ENCODE measurements at places on chromosomes 1 and 21.
A peak's percentile ranks its signal among the peaks of the same experiment; 100 is the strongest.

GRCh38 chr1:92219028-92219427, 1.3 kb downstream of the C1orf146 start:
- no peak for DNase-seq

DNA sequence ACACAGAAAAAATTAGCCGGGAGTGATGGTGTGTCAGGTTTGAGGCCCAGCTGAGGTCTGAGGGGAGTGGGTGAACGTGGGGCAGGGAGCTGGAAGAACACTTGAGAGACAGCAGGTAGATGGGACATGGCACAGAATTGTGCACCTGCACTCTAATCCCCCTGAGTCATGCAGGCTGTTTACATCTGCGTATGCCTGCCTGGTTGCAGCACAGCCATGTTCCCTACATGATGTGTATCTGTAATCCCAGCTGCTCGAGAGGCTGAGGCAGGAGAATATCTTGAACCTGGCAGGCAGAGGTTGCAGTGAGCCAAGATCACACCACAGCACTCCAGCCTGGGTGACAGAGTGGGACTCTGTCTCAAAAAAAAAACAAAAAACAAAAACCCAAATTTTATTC, 44.8 kb downstream of the ATP5PO start:
- DNase-seq, result no peak

GRCh38 chr1:30901798-30902581, 6.6 kb downstream of the SDC3 start:
- DNase-seq, result no peak

- DNase-seq, result no peak
Measured at GRCh38 chr1:20366056-20366462, 75.4 kb downstream of the VWA5B1 start.

- no peak for DNase-seq
Measured at GRCh38 chr1:37485902-37486679, 11.7 kb downstream of the ZC3H12A start.

DNA sequence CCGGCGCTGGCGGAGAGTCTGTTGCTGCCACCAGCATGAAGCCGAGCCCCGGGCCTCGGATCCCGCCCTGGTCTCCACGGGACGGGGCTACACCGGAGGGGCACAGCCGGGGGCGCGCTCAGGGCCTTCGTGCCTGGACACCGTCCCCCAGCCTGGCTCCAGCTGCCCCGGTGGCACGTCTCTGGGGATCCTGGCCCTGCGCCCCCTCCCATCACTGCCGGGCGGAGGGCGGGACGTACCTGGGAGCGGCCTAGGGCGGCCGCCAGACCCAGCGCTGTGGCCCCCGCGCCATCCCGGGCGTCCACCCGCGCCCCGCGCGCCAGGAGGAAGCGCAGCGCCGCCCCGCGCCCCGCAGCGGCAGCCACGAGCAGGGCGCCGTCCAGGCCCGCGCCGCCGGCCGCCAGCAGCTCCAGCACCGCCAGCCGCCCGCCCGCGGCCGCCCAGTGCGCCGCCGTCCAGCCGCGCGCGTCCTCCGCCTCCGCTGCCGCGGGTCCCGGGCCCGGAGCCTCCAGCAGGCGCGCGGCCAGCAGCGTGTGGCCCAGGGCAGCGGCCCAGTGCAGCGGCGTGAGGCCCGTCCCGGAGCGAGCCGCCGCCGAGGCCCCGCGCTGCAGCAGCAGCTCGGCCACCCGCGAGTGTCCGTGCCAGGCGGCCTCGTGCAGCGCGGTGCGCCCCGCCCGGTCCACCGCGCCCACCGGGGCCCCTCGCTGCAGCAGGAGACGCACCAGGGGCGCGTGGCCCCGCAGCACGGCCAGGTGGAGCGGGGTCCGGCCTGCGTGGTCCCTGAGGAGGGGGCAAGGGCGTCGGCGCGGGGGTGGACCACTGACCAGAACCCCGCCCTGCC, 1.0 kb downstream of the ANKRD65 start:
- DNase-seq, result no peak

DNA sequence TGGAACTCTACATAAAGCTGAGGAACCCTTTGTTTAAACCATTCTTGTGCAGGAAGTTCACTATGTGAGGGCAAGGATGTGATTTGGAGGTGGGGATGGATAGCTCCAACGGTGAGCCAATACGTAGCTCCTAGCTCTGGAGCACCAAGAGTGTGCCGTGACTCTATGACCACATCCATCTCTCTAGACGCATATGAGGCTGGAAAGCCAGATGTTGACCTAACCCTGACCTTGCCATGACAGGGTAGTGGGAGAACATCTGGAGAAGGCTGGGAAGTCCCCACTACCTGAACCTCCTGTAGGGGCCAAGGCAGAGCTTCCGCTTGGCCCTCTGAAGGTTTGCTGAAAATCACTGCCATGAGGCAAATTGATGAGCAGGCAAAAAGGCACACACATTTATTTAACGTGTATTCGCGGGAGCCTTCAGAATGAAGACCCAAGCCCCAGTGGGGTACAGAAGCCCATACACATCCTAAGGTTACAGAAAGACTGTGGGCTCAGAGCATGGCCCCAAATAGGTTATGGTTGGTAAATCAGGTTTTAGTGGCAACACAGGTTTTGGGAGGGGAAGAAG, 43.4 kb downstream of the EIF2D start:
- DNase-seq, result no peak

DNA sequence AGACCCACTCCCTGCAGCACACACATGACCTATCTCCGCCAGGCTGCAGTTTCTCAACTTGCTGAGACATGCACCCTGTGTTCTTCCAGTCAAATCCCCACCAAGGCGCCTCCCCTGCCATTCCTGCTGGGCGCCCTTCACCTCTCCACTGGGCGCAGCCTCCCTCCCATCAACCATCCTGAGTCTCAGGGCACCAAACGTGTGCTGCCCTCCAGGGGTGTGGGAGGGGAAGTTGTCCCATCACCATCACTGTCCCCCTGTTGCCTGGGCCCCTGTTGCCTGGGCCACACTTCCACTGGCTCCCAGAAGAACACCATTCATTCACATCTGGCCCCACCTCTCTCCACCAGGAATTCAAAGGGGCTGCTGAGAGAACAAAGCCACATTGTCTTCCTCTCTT, 44.9 kb upstream of the EFHD2 start:
- DNase-seq, result no peak

GRCh38 chr21:32909393-32909792, 116.3 kb upstream of the OLIG2 start:
- DNase-seq, result no peak

GRCh38 chr1:168466092-168466713, 77.6 kb downstream of the XCL2 start:
- peak; percentile 53 for DNase-seq

DNA sequence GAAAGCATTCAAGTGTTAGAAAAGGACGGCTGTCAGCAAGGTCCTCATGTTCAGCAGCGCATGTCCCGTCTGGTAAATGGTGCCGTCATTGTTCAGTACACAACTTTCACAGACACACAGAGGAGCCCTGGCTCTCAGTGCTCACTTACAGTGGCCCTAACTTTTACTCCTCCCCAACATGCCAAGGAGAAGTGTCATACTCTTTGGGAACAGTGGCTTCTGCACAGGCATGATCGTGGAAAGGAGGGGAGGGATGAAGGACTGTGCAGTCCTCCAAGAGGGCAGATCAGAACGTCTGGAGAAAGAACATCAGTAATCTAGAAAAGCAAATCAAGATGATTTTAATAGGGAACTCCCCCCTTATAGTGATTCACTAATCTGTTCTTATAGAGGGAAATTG, 3.8 kb upstream of the GRHL3 start:
- DNase-seq, result no peak

GRCh38 chr1:41025979-41026819, 4.7 kb upstream of the SLFNL1 start:
- no peak for DNase-seq

- no peak for DNase-seq
Measured at GRCh38 chr1:92711473-92712165, 73.3 kb downstream of the EVI5 start.

DNA sequence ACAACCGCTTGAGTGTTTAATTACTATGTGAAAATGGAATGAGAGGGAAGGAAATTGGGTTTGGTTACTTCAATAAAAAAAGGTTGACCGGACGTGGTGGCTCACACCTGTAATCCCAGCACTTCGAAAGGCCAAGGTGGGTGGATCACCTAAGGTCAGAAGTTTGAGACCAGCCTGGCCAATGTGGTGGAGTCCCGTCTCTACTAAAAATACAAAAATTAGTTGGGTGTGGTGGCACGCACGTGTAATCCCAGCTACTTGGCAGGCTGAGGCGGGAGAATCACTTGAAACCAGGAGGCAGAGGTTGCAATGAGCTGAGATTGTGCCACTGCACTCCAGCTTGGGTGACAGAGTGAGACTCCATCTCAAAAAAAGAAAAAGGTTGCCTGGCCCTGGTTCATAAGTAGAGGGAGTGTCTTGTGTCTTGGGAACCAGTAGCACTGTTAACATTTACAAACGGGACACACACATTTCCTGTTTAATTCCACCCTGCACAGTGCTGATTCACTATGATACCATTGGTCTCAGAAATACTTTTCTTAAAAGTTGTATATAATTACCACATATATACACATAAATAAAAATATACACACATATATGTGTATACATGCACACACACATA, 27.6 kb upstream of the CLDN14 start:
- no peak for DNase-seq

DNA sequence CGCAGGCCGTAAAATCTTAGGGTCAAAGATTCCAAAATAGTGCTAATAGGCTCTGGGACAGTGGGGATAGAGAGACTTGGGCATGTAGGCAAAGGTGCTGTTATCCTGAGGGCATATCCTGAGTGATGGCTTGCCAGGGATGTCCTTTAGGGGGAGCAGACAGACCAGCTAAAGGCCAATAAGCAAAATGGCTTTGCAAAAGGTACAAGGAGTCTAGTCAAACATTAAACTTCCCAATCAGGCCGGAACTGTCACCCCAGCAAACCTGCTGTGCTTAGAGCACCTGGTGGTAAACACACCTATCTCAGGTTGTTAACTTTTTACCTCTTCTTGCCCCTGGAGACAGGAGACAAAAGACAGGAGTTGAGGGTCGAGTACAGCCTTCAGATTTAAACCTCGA, 49.1 kb downstream of the TRABD2B start:
- no peak for DNase-seq

DNA sequence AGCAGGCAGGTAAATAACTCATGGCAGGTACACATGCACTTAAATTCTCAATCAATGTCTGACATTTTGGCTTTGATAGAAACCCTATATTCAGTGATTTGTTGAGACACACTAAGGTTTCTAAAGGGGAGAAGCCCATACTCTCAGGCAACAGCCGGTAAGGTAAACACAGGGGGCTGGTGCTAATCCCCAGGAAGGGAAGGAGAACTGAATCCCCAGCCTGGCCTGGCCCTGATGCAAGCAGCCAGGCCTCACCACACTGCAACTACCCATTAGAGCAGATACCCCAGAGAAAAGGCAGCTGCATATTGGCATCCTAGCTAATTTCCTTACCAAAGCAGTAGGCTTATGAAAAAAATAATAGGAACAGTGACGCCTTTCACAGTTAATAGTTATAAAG, 116.5 kb upstream of the LRRC7 start:
- DNase-seq, result no peak

GRCh38 chr21:34935898-34936297, 113.2 kb downstream of the RUNX1 start:
- no peak for DNase-seq

DNA sequence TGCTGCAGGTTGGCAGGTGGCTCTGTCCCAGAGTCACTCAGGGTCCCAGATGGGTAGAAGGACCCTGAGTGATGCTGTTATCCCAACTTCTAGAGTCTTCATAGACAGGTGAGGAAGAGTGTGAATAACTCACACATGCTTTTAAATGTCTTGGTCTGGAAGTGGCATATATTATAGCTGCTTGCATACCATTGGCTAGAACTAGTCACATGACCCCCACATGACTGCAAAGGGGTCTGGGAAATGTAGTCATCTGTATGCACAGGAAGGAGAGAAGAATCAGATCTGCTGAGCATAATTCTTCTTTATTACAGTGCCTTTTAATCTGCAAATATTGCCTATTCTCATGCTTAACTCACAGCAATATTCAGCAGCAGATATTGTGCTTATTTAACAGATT, 28.2 kb upstream of the KLHDC7A start:
- DNase-seq, result no peak

DNA sequence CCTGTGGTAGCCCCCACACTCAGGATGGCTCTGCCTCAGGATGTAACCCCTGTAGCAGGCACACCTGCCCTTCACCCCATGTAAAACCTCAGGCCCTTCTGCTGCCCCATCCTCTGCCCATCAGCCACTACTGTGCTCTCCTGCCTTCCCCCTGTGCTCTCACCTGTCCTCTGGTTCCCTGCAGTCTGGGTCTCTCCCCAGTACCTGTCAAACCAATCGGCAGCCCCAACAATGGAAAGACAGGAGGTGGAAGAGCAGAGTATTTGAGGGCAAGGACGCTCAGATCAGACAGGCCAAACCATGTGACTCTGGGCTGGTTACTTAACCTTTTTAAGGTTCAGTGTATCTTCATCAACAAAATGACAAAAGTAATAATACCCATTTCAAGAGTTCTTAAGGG, 30.9 kb downstream of the SMIM12 start:
- no peak for DNase-seq

- no peak for DNase-seq
Measured at GRCh38 chr1:55156093-55156492, 59.1 kb downstream of the USP24 start.

GRCh38 chr1:36502616-36503015, 19.9 kb upstream of the CSF3R start:
- DNase-seq, result no peak

- no peak for DNase-seq
Measured at GRCh38 chr1:179921472-179921871, 33.1 kb upstream of the CEP350 start.

- DNase-seq, result no peak
Measured at GRCh38 chr1:70211541-70211940, 6.2 kb upstream of the LRRC40 start.

GRCh38 chr1:88784551-88784950, 100.5 kb downstream of the PKN2 start:
- DNase-seq, result no peak

DNA sequence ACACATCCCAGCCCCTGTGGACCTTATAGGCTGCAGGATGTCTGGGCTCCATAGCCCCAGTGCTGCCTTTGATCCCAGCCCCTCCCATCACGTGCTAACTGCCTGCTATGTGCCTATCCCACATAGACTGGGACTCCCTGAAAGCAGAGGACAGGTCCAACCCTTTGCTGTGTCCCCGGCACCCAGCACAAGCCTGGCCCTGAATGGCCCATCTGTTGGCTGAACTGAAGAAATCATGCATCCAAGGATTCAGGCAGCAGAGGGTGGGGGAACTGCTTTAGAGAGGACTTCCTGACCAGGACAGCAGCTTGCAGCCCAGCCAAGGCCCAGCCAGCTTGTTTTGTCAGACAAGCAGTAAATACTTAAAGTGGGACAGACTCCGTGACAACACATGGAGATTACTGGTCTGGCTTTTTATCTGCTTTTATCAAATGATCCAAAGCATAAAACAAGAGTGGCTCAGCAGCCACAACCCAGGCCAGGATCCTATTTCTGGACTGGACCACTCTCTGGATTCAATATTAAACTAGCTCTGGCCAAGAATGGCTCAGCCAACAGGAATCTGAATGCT, 69.3 kb downstream of the GLIS1 start:
- no peak for DNase-seq

- DNase-seq, result no peak
Measured at GRCh38 chr1:22123901-22124404, 18.9 kb downstream of the WNT4 start.
